ENCODE measurements at places on chromosomes 1 and 21. TPM values are rescaled to one million over a fixed set of nuclear protein-coding genes. Genes with fewer than 3 reads are reported as not detected.

Gene OR2T33
- total RNA-seq: not detected

DNA sequence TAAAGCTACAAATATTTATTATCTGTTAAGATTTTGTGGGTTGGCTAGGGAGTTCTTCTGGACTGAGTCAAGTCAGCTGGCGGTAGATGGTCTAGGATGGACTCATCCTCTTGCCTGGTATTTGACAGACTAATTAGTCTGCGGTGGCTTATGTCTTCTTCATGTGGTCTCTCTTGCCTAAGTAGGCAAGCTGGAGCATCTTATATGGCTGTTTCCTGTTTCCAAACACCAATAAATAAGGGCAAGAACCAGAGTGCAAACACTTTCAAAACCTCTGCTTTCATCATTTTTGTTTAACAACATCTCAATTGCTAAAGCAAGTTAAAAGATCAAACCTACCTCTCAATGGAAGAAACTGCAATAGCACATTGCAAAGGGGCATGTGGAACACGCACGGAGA is 484.8 kb downstream of the PTPRC start:
- DNase-seq: no peak

GRCh38 chr1:76501136-76501535 is 366.1 kb upstream of the ST6GALNAC5 start:
- no peak for DNase-seq

GRCh38 chr1:50724626-50725286 is 235.3 kb downstream of the FAF1 start:
- no peak for DNase-seq

DNA sequence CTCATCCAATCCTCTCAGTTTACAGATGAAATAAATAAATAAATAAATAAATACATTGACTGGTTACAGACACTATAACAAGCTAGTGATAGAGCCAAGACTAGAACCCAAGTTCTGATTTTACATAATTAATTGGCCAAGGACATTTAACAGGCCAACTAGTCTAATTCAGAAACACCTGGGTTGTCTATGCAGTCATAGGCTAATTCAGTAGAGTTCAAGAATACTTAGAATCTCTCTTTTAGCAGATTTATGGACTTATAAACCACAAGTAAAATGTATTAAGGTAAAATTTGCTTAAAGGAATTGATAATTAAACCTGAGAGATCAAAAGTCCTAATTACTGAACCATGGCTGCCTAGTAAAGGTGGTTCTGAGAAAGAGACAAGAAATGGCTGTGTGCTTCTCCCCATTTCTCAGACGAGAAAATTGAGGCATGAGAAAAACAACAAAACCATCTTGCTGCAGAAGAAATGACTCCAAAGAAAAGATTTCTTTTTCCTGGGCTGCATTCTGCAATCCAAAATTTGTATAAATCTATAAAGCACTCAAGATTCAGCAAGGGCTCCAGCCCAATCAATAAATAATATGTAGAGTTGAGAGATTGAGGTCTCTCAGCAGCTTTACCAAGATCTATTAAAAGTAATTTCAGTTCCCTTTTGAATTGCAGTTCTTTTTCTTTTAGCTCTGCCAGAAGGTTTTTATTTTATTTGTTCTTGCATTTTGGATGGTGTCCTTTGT is 98.3 kb downstream of the DUSP10 start:
- DNase-seq: no peak

- no peak for DNase-seq
Observed at GRCh38 chr1:162840250-162840839, 20.6 kb downstream of the CCDC190 start.

DNA sequence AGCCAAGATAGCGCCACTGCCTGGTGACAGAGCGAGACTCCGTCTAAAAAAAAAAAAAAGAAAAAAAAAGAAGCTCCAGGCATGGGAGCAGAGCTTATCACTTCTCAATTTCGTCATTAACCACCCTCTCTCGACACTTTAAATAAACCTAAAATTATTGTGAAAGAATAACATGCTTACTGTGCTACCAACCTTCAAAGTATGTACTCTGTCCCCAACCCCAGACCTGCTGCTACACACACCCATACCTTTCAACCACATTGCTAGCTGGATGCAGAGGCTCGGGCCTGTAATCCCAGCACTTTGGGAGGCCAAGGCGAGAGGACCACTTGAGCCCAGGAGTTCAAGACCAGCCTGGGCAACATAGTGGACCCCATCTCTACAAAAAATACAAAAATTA is 38.7 kb downstream of the GNPAT start:
- no peak for DNase-seq
